ENCODE measurements at places on chromosomes 3 and 15.

GRCh38 chr15:100727291-100727851, 125.0 kb downstream of the ASB7 start:
- no peak for DNase-seq

DNA sequence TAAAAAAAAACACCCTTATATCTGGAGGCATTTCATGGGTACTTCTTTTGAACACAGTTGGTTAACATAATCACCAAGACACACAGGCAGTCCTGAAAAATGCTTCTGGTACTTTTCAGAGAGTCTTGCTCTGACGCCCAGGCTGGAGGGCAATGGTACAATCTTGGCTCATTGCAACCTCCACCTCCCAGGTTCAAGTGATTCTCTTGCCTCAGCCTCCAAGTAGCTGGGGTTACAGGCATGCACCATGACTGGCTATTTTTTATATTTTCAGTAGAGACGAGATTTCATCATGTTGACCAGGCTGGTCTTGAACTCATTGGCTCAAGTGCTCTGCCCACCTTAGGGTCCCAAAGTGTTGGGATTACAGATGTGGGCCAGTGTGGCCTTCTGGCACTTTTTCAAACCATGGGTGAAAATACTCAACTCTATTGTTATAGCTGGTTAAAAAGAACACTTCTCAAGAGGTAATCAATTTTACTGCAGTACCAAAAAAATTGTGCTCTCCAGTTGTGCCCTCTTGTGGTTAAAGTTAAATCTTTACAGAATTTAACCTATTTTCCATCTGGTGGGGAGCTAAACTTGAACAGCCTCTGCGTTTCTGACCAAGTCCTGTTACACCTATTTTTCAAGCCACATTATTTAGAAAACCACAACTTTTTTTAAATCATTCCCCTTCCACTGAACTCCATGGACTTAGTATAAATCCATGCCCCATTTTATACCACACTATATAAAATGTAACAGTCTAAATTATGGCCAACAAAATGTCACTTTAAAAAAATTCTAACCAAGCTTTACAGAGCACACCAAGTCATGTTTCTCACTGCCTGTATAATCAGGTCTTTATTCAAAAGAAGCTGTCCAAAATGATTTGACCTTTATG, 1.2 kb upstream of the SNAPC5 start:
- DNase-seq: no peak

- no peak for DNase-seq
Measured at GRCh38 chr3:1131166-1131565, 38.3 kb downstream of the CNTN6 start.

DNA sequence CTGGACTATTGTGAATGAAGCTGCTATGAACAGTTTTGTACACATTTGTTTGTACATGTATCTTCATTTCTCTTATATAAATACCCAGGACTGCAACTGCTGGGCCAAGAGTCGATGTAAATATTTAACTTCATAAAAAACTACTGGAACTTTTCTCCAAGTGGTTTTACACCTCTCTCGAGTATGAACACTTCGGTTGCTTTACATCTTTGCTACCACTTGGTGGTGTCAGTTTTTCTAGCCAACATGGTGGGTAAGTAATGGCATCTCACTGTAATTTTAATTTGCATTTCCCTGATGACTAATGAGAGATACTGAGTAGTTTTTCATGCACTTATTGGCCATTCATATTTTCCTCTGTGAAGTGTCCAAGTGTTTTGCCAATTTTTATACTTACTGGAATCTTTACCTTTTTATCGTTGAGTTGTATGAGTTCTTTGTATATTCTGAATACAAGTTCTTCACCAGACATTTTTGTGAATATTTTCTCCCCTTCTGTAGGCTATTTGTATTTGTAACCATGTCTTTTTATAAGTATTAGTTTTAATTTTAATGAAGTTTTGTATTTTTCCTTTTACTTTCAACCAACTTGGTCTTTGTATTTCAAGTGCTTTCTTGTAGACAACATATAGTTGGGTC, 44.4 kb downstream of the PCOLCE2 start:
- no peak for DNase-seq

- no peak for DNase-seq
Measured at GRCh38 chr3:32009957-32010356, 28.4 kb downstream of the ZNF860 start.

DNA sequence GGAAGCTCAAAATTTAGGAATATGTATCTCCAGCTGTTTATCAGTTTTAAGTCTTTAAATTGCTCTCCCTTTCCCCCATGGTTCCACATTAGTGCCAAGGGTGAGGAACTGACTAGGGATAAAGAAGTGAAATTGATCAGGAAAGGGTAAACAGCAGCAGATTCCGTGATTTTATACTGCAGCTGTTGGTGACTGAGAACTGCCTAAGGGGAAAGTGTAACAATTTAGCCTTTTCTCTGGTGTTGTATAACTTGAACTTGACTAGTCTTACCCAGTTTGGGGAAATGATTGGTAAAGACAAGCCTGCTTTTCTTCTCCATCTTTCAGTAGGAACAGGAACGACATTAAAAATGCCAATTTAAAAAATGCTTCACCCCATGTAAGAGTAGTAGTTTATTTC, 5.0 kb downstream of the SPRED1 start:
- no peak for DNase-seq

DNA sequence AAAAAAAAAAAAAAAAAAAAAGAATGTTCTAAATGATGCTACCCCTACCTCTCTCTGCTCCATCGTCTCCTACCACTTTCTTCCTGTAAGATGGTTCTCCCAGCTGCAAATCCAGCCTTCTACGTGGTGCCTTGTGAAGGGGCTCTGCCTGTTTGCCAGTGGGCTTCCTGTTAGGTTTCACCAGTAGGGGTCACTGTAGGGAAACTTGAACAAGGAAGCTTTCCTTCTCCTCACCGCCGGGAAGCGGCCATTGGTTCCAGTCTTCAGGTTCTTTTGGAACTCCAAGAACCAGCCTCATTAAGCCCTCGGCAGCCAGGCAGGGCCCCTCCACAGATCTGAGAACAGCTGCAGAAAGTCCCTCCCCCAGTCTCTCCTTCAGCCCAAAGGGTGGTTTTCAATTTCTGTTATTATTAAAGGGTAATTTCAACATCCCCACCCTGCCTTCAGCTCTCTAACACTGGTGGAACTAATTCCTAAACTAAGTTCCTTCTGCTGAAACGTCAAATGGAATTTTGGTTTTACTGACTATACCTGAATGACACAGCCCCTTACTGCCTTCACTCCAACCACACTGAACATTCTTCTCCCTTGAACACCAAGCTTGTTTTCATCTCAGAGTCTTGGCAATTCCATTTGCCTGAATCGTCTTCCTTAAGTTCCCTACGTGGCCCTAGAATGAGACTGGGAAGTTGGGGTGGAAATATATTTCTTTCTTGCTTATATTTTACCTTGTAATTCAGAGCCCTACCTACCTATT, 13.5 kb downstream of the MCCC1 start:
- DNase-seq: no peak

- DNase-seq: no peak
Measured at GRCh38 chr3:147702509-147702908, 293.3 kb downstream of the ZIC1 start.

DNA sequence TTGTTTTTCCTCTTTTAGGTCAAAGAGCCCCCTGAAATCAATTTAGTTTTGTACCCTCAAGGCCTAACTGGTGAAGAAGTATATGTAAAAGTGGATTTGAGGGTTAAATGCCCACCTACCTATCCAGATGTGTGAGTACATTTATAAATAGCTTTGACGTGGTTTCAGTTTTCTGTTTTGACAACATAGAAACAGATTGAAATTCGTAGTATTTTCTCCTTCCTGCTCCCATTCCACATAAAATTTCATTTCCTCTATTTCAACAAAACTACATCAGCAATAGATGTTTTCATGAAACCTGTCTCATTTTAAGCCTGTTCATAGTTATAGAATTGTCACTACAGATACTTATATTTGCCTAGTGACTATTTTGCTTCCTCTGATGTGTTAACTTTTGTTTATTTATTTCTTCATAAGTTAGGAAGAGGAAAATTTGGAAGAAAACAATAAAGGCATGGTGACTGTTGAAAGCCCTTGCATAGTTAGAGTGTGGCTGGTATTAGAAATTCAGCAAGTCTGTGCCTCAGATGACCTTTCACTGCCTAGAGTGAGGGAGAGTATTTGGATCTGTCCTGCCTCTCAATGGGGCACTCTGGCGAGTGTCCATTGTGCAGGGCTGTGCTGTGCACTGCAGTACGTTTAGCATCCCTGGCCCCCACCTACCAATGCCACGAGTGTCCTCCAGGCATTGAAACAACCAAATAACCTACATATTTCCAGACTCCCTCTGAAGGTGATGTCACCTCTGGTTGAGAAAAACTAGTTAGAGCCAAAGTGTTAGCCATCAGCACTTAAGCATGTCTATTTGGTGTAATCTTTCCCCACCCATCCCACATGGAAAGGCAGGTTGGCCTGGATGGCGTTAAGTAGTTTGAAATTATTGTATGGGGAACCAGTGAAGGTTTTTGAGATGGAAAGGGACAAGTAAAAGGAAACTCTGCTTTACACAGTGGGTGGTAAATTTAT, 5.9 kb downstream of the EIF2AK4 start:
- DNase-seq: no peak

- DNase-seq: no peak
Measured at GRCh38 chr15:63586790-63587189, 10.4 kb upstream of the FBXL22 start.

- DNase-seq: no peak
Measured at GRCh38 chr3:125632597-125632996, 37.3 kb upstream of the OSBPL11 start.
